ENCODE measurements at places on chromosomes 5 and 9.
A peak's percentile ranks its signal among the peaks of the same experiment; 100 is the strongest.

GRCh38 chr9:108857572-108857971 is 1.8 kb upstream of the ACTL7B start:
- DNase-seq, result no peak

DNA sequence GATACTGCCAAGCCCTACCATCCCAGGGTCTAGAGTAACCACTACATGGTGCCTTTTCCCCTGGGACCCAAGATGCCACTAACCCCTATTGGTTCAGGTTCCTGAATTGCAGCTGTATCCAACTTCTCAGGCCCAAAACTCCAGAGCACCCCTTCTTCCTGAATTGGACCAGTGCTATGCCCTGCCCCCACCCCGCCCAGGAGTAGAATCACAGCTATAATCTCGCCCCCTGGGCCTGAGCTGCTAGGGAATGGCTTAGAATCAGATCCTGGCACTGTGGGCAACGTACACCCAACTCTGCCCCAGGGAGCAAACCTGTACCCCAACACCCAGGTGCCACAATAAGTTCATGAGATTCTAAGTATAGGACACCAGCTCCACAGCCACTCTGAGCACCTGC is 206.3 kb downstream of the CACNA1B start:
- no peak for DNase-seq

- no peak for DNase-seq
These were observed 22.2 kb downstream of the ELL2 start for GRCh38 chr5:95939465-95939864.

GRCh38 chr5:132947671-132948070 is 15.8 kb downstream of the AFF4 start:
- DNase-seq, result no peak

- DNase-seq, result no peak
These were observed 134.5 kb downstream of the FANCC start for GRCh38 chr9:95182854-95183563.

DNA sequence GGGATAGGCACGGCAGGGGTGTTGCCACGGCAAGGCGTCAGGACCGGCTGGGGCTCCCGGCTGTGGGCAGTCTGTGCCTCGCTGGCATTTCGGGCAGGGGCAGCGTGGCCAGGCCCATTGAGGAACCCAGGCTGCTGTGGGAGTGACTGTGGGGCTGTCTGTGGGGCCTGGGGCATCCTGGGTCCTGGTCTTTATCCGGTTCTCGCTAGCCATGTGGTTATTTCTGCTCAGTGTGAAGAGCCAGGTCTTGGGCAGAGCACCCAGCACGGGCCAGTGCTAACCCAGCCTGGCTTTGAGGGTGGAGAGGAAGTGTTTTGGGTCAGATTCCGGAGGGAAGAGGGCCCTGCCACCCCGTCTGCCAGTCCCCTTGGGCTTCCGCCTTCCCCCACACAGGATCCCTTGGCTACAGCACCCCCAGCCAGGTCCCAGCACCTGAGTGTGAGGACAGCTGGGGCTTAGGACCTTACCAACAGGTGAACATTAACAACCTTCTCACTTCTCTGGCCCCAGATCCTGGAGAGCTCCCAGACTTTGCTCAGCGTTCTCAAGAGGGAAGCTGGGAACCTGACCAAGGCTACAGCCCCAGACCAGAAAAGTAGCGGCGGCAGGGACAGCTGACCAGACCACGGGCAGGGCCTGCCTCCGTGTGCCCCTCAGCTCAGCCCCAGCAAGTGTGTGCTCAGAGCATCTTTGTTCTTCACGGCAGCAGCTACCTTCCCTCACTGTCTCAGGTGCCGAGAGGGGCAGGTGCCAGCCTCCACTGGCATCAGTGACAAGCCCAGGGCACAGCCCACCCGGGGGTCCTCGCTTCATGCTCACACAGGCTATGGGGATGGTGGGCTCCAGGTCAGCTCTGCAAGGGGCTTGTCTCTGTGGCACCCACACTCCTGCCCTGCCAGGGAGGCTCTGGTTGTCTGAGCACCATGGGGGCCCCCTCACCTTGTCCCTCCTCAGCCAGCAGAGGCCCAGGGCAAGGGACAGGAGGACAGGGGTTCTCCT is 1.1 kb downstream of the SSNA1 start:
- no peak for DNase-seq

DNA sequence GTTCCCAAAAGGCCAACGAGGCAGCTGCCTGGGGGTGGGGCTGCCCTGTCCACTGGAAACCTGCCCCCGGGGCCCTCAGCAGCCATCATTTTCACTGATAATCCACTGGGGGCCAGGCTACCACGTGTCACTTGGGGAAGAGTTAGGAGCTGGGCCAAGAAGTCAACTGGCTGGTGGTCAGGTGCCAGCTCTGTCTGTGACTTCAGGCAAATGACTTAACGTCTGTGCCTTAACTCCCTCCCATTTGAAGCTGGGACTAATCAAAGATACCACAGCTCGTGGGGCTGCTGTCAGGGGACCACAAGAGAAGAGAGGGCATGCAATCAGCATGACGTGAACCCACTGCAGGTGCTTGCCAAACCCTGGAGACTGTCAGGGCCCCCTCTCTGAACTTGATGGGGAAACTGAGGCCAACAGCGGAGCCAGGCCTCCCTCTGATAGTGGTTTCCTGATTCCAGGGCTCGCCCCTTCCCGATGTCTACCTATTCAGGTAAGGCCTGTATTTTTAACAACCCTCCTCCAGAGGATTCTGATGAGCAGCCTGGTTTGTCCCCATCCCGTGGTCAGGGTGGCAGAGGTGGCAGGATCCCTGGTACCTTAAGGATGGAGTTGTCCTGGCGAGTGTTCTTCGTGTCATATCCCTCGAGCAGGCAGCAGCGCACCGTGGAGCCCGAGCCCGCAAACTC is 12.3 kb upstream of the DPM2 start:
- no peak for DNase-seq

DNA sequence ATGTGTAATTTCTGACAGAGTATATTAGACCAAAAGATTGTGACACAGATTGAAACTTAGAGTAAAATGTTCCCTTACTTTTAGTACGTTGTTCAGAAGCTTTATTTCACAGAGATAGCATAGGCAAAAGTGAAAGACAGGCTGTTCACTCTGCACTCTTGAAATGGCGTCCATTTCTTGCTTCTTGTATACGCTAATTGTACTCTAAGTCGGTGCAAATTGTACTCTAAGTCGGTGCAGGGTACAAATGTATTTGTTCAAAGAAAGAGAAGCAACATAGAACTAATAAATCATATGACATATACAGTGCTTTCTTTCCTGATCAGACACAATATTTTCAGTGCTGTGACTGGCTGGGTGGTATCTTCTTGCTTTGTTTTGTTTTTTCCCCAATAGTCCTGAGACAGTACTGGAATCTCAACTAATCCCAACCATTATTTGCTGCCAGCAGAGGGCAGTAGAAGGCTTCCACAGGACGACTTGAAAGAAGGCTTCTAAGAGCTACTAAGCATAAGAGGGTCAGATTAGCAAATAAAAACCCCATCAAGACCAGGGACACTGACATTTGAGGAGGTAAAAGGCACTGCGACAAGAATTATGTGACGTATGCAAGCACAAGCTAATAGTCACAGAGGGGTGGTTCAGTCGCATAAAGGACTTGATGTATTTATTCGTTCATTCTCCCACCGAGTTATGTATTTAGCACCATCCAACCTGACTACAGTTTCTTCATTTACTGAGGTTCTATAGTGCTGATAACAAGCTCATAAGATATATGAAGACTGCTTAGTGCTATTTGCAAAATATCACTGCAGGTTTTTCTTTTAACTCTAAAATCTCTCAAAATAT is 831.8 kb downstream of the TAF11L14 start:
- DNase-seq, result peak; percentile 44

GRCh38 chr9:27282269-27282668 is 14.7 kb downstream of the EQTN start:
- DNase-seq, result no peak

GRCh38 chr5:125276096-125276495 is 529.7 kb upstream of the ZNF608 start:
- DNase-seq, result no peak

DNA sequence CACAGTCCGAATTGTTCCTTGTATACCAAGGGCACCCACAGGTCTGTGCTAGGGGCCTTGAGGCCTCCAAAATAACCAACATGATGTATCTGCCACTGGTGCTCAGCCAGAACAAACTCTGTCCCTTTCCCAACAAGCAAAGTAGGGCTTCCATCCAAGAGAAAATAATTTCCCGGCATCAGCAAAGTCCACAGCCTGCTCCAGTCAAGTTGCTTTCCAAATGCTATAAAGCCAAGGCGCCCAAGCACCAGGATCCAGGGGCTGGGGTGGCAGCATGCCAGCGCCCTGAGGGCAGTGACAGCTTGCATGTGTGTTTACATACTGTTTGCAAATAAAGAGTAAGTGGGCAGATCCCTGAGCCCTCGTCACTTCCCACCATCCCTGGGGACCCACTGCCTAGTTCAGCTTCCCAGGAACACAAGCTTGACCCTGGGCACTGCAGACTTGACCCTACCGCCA is 155.9 kb downstream of the ERCC6L2 start:
- no peak for DNase-seq

DNA sequence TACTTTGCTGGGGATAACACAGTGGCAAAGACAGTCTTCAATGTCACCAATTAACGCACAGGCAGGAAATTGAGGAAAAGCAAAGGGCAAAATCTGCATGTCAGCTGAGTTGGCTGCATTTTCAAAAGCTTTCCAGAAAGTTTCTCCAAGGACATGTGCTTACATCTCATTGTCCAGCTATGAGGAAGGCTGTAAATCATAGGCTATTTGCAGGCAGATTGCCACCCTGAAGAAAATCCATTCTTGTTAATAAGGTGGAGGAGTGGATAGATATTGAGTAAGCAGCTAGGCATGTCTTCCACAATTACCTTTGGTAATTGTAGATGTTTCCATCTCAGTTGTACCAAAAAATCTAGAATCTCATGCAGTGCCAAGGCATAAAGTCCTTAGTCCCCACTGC is 278.0 kb upstream of the NUDT12 start:
- DNase-seq, result no peak

- no peak for DNase-seq
These were observed 274.2 kb upstream of the CCNH start for GRCh38 chr5:87686975-87687374.

DNA sequence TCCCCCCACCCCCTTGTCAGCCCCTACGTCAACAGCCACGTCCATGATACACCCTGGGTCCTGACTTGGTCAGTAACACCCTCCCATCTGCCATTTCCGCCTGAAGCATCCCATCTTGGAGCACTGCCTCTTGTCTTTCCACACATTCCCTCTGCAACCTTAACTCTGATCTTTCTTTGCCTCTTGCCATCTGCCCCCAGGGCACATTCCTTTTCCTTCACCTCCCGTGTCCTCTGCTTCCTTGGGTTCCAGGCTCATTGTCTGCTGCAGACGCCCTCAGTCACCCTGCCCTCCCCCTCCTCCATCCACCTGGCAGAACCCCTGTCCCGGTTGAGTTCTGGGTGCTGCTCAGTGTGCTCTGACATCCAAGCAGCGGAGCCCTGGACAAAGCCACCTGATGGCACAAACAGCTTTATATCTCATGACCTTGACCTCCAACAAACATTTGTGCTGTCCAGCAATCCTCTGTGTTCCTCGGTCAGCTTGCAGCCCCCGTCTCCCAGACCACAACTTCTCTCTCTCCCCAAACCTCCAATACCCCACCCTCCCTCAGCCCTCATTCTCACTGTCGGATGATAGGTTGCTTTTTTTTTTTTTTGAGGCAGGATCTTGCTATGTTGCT is 97.7 kb upstream of the IER5L start:
- no peak for DNase-seq

- DNase-seq, result no peak
These were observed 138.8 kb downstream of the PIK3R1 start for GRCh38 chr5:68354315-68354714.

DNA sequence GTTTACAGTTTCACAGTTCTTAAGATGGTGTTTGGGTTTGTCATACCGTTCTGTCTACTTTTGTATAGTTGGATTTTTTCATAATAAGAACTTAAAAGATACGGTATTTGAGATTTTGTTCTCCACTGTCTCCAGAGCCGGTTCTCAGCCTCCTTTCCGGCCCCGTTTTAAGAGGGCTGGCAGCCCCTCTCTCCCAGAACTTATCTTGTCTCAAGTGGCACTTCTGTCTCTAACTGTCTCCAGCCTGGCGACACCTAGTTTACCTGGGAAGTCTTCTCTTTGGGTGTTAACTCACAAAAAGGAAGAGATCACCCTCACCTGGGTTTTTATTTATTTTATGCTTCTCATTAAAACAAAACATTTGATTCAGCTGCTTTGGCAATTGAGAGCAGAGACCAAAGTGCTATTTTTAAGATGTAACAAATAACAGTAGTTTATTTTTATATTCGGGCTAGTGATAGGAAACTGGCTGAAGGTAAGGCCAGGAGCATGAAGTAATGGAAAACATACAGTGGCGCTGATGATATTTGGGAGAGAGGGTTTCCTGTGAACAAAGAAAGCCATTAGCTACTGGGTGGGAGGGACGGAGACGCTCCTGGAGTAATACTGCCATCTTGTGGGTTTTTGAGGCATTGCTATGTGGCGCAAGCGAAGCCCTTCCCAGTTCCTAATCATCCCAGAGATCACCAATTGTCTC is 48.3 kb downstream of the ACER2 start:
- DNase-seq, result peak; percentile 29

DNA sequence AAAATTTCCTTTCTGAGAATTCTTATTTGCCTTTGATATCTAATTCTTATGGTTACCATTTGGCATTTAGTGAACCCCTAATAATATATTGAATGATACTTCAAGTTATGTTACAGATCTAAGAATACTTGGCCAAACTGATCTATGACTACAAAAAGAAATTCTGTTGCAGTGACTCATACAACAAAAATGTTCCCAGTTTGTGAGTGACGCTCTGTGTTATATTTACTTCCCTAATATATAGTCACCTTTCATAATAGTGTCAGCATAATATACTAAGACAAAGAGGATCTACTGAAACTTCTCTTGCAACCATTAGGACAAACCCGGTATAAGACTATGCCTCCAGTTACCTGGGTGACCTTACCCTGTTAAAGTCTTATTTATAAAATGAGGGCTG is 216.9 kb upstream of the TLX3 start:
- DNase-seq, result no peak

DNA sequence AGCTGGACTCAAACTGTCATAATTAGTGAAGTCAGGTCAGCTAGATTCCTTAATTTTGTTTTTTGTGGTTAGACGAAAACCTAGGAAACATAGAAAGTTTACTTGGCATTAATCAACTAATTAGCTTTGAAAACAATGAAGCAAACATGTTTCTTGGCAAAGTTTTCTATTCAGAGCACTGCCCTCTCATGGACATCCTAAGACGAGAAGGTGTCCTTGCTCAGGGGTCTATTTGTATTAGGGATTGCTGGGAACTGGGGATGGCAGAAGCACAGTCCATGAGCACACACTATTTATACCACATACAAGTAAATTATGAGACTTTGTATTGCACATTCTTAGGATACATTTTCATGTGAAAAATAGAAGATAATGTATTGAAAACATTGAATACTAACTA is 49.7 kb downstream of the POC5 start:
- no peak for DNase-seq

DNA sequence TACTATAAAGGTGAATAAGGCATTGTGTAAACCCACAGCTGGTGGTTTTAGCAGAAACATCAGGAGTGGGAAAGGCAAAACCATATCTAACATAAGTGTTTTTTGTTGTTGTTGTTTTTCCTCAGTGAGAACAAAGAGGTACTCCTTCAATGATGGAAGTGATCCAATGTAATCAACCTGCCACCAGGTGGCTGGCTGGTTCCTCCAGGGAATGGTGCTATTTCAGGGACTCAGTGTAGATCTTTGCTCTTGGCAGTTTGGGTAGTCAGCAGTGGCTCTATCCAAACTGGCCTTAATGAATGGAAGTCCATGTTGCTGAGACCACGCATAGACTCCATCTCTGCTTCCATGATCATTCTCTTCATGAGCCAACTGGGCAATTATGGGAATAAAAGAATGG is 10.8 kb downstream of the DMRTA1 start:
- no peak for DNase-seq
